ENCODE measurements at places on chromosomes 5 and 9.

GRCh38 chr9:33878691-33879366, 61.9 kb downstream of the UBE2R2 start:
- no peak for DNase-seq

GRCh38 chr5:110718311-110718710, 8.2 kb downstream of the TMEM232 start:
- DNase-seq: no peak

DNA sequence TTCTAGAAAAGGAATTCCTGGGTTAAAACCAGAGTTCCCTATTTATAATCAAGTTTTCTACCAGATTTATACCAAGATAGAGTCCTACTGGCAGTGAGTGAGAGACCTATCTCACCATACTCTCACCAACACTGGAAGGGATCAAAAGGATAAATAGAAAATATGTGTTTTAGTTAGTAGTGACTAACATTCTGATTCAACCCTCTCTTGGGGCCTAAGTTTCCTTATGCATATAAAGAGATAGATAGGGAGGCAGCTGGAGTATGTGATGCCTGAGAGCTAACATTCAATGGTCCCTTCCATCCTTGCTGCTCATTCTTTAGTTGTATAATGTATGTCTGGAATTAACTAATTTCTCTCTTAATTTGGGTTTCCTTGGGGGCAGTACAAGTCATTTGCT, 32.0 kb downstream of the CKMT2 start:
- DNase-seq: no peak

DNA sequence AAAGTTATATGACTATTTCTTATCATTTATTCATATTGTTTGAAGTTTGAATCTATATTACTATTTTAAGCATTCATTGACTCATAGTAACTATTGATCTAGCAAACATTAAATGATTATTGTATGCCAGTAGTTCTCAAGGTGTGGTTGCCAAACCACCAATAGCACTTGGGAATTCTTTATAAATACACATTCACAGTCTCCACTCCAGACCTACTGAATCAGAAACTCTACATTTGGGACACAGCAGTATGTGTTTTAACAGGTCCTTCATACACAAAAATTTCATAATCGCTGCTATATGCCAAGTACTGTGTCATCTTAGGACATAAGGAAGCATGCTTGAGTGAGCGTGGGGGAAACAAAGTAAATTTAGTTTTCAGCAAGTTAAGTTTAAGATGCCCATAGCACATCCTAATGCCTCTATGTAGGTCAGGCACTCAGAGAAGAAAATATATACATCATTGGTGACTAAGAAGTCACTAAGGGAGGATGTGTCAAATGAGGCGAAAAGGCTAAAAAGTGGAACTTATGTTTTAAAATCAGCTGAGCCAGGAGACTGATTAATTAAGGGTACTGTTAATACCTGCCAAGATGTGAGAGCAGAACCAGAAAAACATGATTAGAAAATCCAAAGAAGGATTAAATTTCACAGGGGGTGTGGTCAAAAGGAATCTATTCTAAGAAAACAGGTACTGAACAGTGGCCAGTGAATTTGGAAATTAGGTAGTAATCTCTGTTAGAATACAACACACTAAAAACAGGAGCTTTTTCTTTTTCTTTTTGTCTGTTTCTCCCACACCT, 340.8 kb downstream of the HCN1 start:
- no peak for DNase-seq

GRCh38 chr5:118776755-118777154, 211.6 kb downstream of the DTWD2 start:
- DNase-seq: no peak

DNA sequence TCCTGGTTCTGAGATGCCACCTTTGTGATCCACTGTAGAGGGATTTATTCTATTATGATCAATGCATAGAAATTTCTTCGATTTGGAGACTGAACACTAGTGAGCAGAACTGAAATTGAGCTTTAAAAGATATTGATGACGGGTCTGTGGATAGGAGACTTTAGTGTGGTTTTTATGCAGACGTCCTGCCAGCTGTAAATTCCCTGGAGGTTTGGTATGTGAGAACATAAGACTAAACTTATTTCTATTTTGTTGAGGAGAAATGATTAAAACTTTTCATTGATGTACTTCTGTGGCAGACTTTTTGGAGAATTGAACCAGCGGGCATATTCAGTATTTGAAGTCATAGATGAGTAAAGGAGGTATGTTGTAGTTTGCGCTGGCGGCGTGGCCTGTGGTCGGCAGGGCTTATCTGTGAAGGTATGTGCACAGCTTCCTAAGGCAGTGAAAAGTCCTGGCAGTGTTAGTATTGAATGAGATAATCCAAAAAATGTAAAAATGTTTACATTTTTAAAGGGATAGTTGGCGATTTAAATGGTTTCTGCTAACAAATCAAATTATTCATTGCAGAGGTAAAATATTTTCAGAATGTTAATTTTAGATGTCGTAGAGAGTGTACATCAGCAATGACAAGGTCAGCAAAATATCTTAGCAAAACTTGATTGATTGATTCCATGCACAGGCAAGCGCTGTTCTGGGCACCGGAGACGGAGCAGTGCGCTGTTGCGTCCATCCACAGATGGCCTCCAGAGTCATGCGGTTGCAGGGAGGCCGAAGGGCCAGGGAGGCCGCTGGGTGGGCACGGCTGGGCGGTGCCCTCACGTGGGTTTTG, 20.4 kb downstream of the TENT4A start:
- DNase-seq: no peak

DNA sequence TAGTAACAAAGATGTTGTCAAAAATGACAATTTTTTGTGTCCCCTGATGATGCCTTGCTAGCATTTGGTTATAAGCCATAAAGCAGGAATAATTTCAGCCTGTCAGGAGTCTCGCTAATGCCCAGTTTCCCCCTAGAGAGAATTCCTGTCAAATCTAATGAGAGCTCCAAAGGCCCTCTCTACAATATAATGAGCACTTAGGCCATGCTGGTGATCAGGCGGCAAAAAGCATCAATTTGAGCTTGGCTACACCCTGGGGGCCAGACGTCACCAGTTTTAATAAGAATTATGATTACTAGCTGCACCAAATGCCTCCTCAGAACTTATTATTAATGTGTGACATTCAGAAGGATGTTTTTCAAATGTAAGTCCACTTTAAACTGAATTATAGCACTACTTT, 6.1 kb downstream of the TLE1 start:
- DNase-seq: no peak

DNA sequence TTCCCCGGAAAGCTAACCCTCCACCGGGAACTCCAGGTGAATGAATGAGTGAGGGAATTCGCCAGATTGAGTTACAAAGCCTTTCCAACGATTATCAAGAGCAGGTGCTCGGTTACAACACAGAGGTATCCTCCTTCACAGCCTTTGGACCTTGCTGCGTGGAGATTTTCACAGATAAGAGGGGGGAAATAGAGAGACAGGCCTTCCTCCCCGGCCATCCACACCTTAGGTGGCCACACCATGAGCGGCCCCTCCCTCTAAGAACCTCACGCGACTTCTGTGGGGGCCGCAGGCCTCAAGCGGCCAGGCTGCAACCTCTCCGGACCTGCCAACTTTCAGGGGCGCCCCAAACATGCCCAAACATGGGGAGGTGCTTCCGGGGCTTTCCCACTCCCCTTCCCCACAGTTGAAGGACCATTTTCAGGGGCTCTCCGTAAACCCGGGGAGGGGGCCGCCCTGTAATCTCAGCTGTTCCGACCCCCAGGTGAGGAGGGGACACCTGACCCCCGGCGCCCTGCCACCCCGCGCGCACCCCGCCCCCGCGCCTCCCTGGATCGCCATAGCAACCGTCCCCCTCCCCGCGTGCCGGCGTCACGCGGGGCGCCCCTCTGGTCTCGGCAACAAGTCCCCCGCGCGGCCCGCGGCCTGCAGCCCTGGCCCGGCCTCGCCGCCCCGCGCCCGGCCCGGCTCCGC, 603 bp downstream of the DENND1A start:
- DNase-seq: no peak

- no peak for DNase-seq
Measured at GRCh38 chr5:173680660-173681242, 64.3 kb upstream of the BOD1 start.

DNA sequence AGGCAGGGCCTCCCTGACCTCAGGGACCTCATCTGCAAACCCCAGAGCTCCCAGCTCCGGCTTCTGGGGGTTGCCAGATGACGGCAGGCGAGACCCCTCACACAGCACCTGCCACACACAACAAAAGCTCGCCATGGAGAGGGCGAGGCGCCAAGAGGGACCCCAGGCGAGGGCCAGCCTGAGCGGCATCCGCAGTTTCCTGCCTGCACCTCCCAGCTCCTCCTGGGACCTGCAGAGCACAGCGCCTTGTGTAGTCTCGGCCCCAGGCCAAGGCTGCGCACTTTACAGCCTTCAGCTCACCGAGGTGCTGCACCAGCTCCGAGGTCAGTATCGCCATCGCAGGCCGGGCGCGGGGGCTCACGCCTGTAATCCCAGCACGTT, 82.4 kb upstream of the ADAMTS2 start:
- DNase-seq: no peak

DNA sequence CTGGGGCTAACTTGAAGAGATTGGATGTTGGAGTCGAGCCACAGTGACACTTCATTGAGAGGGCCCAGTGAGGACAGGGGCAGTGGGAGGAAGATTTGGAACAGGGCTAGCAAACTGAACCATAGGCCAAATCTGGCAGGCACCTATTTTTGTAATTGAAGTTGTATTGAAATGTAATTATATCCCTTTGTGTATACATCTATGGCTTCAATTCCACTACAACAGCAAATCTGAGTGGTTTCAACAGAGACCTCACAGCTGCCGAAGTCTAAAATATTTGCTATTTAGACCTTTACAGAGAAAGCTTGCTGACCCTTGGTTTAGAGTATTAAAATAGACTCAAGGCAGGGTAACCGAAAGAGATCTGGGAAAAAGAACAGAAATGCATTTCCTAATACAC, 4.7 kb upstream of the TNFSF8 start:
- no peak for DNase-seq

GRCh38 chr9:76902395-76902794, 3.5 kb downstream of the PRUNE2 start:
- DNase-seq: no peak

GRCh38 chr9:81394881-81395675, 294.3 kb downstream of the TLE1 start:
- DNase-seq: no peak

GRCh38 chr9:22073349-22073748, 64.2 kb upstream of the CDKN2B start:
- no peak for DNase-seq

- DNase-seq: no peak
Measured at GRCh38 chr9:99158629-99159028, 53.7 kb downstream of the TGFBR1 start.

DNA sequence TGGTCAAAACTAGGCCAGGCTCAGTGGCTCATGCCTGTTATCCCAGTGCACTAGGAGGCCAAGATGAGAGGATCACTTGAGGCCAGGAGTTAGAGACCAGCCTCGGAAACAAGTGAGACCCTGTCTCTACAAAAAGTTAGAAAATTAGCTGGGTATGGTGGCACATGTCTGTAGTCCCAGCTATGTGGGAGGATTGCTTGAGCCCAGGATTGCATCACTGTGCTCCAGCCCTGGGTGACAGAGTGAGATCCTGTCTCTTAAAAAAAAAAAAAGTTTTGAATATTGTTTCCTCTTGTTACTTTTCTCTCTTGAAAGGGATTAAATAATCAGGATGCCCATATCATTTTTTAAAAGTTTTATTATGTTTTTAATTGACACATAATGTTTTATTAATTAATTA, 7.6 kb downstream of the ARHGEF37 start:
- no peak for DNase-seq

DNA sequence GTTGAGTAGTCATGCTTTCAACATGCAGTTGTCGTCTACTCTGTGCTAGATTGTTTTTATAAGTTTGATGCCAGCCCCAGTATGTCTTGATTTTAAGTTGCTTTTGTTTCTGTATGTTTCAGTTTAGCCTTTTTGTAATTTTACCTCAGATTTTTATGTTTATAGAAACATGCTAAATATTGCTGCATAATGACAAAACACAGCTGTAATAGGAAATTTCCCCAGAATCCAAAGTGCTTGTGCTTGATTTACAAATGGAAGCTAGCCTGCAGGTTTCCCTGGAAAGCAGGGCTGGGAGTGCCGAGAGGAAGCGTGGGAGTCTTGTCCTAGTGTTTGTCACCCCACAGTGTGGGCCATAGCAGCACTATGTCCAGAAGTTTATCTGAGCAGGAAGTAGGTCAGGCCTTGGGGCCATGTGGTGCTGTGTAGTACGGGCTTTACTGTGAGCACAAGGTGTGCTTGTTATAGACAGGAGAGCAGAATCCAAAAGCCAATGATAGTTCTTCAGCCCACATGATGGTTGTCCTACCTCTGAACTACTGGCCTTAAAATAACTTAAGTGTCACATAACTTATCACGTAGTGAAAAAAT, 100.0 kb upstream of the NREP start:
- no peak for DNase-seq

DNA sequence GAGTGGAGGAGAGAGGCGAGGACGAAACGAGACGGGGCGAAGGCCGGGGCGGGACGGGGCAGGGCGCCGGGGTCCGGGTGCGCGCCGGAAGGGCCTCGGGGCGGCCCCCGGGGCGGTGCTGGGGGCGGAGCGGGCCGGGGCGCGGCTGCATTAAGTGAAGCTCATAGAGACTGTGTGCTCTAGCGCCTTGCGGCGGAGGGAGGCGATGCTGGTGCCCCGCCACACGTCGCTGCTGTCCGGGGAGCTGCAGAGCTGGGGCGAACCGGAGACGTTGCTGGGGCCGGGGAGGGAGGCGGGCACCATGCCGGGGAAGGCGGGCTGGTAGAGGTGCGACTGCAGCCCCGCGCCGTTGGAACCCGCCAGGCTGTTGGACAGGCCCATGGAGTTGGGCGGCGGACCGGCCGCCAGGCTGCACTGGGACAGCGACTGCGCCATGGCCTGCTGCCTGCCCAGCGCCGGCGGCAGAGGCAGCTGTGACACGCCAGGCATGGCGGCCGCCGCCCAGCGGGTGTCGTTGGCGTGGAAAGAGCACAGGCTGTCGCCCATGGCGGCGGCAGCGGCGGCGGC, 8.3 kb downstream of the OTP start:
- no peak for DNase-seq

GRCh38 chr5:160743027-160743426, 109.0 kb downstream of the ATP10B start:
- DNase-seq: no peak

DNA sequence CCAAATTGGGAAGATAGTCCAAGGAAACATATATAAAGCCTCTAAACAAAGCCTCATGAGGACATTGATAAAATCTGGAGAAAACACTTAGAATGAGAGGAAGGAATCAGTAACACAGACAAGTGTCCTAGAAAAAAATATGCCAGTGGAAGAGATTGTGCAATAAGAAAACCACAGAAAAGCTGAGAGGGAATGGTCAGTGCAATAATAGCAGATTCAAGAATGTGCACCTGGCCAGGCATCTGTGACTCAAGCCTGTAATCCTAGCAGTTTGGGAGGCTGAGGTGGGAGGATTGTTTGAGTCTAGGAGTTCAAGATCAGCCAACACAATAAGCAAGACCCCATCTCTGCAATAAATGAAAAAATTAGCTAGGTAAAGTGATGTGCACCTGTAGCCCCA, 691.2 kb upstream of the CDH6 start:
- DNase-seq: no peak

Data from activated naive CD8-positive, alpha-beta T cell treated with anti-CD3 and anti-CD28 coated beads, Interleukin-2, amount 50 U/mL, for 16 hours (primary cell).